ENCODE measurements at places on chromosomes 16 and 17.

DNA sequence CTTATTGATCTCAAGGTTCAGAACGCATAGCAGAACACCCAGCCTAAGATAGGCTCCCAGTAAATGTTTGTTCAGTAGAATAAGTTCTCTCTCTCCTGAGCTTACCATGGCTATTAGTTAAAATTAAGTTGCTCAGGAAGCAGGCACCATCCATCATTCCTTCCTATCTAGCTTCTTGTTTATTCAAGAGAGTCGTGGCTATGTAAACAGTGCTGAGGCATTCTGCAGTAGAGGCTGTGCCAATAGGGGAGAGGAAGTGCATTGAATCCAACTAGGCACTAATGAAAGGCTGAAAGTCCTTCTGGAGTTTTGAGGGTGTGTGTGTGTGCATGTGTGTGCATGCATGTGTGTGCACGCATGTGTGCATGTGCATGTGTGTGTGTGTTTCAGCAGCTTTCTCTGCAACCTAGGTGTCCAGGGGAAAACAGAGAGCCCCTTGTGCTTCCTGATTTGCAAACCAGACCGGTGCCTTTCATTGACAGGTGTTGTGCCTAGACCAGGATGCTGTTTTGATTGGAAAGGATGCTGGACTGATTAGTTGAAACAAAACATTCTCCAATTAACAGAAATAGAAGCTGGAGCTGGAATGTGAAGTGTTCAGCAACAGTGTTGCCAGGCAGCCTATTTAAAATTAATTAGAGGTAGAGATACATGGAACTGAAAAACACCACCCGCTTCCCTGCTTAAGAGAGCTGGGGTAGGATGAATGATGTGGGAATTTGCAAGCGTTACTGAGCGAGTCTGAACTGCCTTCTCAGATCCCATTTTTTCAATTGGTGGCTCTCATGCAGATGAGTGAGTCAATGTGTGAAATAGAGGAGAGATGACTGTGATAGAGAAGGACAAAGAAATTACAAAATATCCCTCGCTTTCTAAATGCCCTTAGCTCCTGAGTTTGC lies 103.3 kb upstream of the CLEC3A start:
- DNase-seq, result no peak

DNA sequence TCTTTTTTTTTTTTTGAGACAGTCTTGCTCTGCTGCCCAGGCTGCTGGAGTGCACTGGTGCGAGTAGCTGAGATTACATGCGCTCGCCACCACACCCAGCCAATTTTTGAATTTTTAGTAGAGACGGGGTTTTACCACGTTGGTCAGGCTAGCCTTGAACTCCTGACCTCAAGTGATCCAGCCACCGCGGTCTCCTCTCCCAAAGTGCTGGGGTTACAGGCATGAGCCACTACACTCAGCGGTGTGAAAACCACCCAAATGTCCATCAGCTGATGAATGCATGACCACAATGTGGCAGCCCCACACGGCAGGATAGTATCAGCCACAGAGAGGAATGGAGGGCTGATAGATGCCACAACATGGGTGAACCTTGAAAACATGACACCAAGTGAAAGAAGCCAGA lies 2.1 kb downstream of the P2RX5 start:
- DNase-seq, result no peak

DNA sequence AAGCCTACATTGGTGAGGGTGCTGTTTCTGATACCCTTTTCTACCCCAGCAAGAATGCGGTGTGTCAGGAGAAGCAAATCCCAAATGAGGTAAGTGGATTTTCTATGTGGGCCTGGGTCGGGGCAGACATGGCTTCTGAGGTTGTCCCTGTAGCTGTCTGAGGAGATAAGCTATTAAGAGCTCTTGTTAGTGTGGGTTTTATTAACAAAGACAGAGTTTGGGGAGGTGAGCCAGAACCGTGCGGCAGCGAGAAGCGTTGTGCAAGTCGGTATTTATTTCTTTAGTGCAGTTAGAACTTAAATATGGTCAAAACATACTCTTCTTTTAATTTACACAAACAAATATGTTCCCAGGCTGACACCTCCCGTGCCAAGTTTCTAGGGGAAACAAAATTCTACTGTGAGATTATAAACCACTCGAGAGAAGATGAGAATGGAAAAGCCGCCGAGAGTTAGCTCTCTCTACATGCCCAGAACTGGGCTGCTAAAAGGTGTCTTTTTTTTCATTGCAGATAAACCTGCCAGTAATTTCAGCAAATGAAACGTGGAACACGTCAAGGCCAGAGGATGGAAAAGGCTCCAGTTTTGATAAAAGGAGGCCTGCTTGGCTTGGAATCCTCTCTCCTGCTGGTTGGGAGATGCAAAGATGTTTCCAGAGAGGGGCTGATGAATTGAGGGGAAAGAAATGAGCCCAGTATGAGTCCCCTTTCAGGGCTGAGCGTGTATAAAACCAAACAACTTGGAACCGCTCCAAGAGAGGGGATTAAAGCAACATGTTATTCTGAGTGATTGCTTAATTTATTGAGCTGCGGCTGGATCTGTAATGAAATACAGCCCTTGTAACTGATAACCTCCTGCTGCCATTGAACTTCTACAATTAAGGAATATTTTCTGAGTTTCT lies 254.6 kb downstream of the MRTFB start:
- DNase-seq, result no peak

GRCh38 chr17:46020023-46020761 lies 21.1 kb downstream of the STH start:
- DNase-seq, result no peak

- peak; percentile 69 for DNase-seq
Observed at GRCh38 chr17:57881143-57881542, 31.3 kb upstream of the MRPS23 start.

DNA sequence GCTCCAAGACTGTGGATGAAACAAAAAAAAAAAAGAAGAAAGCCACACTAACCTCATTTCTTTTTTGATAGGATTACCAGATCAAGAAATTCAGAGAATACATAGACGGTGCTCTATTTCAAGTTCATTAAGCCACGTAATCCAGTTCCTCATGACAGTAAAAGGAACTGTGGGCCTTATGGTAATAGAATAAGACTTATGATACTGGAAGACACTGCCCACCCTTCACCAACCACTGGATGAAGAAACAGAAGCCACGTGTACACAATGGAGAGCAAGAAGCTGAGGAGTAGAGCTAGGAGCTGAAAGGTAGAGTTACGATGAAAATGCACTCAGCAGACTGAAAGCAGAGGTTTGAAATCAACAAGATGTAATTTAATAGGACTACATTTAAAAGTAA lies 11.2 kb downstream of the NCBP3 start:
- DNase-seq, result no peak
